Activated T-helper 1 cell treated with Interleukin-2 at 50 U/mL for 16 hours (primary cell): ENCODE measurements at places on chromosomes 13 and 19.

DNA sequence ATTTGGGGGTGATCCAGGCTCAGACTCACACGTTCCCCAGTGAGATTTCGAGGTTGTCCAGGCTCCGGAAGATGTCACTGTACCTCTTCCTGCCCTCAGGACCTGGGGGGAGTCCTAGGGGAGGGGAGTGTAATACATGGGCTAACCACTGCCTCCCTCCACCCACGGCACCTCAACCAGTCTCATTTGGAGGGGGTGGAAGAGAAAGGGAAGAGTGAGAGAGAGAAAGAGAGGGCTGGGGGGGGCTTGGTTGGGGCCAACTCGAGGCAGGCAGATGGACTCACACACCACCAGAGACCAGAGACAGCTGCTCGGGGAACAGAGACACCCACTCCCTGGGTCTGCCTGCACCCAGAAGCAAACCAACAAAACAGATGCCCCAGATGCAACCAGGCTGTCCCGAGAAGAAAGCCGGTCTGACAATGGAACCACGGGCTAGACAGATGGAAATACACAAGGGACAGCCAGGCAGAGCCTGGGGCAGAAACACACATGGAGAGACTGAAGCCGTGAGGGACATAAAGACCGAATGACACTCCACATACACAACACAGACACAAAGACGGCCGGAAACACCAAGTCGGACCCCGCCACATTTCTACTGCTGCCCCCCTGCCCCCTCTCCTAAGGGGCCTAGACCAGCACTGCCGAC lies 825 bp downstream of the GMIP start:
- no peak for DNase-seq

DNA sequence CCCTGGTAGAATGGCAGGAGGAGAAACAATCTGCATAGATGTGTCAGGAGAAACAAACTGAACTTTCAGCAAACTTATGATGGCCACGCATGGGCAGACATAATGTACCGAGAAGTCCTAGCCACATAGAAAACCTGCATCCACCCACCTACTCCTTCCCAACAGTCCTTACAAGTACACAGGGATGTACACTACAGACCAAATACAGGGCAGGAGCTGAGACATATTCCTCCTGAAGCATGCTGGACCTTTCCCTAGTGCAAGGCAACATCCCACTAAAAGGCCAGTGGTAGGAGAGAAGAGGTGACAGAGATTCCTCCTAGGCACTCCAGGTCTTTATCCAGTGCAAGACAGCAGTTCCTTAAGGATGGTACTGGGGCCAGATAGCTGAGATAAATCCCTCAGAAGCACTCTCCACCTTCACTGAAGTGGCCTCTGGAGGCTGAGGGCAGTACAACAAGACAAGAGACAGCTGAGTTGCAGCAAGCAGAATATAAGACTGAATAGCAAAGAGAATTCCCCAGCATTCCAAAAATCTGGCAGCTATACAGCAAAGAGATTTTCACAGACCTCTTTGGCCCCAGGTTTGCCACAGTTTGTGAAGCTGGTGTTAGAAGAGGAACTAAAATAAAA lies 18.3 kb downstream of the VWA8 start:
- no peak for DNase-seq

GRCh38 chr13:28349371-28349770 lies 145.6 kb downstream of the FLT1 start:
- DNase-seq: no peak

DNA sequence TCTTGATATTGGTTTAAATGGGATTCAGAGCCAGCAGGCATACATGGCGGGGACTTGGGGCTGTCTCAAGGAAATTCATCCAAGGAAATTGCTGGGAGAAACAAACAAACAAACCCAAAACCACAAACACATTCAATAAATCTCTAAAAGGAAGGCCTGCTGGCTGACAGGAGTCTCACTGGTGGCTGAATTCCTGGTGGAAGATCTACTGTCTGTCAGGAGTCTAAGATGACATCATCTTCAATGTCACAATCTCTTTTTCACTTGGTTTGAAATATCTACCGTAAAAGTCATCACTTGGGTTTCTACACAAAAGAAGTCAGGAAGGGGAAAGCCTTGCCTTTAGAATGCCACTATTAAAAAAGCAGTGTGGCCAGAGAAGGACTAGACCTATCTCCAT lies 87.9 kb downstream of the KLF5 start:
- DNase-seq: no peak

DNA sequence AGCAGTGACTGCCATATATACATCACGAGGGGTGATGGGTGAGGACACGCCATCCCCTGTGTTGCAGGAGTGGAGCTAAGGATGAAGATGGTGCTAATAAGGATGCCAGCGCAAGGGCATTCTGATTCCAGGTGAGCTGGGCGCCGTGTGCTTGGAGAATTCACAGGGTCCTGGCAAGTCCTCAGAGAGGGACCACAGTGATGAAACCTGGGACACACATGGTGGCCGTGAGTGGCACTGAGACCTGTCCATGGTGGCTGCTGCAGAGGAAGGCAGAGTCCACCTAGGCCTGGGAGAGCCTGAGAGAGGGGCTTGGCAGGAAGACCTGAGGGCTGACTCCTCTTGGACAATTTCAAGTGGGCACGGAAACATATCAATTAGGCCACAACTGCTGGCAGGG lies 65.2 kb downstream of the RFX2 start:
- DNase-seq: no peak

DNA sequence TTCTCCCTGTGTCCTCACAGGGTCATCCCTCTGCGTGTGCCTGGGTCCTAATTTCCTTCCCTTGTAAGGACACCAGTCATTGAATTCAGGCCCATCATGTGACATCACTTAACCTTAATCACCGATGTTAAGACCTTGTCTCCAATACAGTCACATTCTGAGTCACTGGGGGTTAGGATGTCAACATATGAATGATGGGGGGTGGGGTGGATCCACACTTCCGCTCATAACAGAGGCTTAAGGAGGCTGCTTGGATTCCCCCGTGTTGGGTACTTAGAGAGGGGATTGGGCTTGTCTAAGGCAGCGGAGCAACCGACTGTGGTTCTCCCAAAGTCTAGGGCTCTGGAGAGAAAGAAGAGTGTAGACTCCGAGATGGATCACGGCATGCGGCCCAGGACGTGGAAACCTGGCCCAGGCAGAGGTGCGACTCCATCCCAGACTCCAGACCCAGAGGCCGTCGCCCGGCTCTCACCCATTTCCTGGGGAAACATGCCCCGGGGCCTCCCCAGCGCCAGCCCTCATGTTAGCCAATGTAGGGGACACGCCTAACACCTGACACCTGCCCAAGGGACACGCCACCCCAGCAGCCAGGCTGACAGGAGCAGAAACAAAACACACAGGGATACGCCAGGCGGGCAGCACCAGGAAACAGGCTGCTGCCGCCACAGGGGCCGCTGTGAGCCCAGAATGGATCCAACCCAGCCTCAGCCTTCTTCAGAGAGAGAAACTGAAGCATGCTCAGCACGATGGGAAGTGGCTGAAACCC lies 17.1 kb upstream of the IGLON5 start:
- no peak for DNase-seq

DNA sequence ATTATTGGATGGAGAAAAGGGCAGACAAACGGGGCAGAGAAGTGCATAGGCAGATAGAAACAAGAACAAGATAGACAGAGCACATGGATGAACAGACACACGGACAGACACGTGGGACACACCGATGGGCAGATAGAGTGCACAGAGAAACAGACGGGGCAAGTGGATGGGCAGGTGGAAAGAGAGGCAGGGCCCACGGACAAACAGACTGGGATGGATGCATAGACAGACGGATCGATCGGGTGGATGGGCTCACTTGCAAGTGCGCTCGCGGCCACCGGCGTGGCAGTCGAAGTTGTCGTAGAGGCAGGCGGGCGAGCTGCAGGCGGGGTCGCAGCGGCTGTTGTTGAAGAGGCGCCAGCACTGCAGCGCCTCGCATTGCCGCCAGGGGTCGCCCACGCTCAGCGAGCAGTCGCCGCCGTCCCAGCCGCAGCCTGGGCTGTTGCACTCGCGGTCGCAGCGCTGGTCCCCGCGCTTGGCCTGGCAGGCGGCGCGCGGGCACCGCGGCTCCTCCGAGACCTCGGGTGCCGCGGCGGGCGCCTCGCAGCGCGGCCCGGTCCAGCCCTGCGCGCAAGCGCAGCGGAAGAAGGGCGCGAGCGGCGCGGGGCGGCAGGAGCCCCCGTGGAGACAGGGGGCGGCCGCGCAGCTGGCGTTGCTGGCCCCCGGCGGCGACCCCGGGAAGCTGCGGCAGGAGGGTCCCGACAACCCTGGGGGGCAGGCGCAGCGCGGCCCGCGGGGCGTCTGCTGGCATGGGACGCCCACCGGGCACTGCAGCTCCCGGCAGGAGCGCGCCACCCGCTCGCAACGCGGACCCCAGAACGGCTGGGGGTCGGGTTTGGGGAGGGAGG lies 23.3 kb downstream of the NOTCH3 start:
- DNase-seq: peak; percentile 72

- DNase-seq: no peak
Measured at GRCh38 chr19:18833141-18833476, 1.4 kb downstream of the UPF1 start.

DNA sequence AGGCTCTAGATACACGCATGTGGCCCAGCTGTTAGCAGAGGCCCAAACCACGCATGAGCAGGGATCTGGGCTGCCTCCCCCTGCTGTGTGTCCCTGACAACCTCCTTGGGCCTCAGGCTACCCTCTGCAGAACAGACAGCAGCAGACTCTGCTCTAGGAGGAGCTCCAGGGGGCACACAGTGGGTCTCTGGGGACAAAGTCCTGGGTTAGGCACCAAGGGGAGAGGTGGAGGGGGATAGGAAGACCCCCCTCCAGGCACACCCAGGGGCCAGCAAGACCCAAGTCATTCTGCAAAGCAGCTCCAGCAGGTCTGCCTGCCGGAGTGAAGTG lies 8.0 kb downstream of the TINCR start:
- DNase-seq: no peak

DNA sequence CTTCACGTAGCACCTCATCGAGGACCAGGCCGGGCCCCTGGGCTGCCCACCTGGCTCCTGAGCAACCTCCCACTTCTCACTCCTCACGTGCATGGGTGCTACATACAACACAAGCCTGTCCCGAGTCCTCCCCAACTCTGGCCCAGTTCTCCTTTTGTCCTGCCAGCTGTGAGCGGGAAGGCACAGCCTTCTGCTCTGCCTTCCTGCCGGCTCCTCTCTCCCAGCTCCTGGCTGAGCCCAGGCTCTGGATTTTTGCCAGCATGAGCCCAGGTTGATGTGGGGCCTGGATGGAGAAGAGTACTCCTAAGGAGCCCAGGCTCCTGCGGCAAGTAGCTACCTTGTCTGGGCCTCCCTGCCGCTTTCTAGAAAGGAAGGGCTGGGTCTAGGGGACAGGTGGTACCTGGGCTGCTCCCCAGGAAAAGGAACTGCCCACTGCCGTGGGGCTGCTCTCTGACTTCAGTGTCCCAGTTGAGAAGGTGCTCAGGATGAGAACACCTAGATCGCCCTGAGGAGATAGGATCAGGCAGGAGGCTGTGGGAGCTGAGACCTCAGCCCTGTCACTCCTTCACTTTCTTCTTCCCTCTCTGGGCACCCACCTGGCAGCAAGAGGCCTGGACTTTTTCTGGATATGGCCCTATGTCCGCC lies 23.6 kb downstream of the LYL1 start:
- no peak for DNase-seq

GRCh38 chr13:67967031-67967430 lies 736.9 kb upstream of the PCDH9 start:
- no peak for DNase-seq

DNA sequence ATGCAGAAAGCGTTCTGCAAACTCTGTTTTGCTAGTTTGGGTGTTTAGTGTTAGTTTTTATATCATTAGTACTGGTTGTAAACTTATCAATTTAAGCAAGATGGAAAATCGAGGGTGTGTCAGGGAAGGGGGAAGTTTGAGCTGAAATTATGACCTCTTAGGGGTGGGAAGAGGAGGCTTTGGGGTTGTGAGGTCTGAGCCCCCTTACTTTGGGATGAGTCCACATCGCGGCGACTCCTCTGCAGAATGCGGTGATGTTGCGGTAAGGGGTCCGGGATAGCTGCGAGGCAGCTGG lies 743 bp upstream of the NDUFS7 start:
- no peak for DNase-seq

DNA sequence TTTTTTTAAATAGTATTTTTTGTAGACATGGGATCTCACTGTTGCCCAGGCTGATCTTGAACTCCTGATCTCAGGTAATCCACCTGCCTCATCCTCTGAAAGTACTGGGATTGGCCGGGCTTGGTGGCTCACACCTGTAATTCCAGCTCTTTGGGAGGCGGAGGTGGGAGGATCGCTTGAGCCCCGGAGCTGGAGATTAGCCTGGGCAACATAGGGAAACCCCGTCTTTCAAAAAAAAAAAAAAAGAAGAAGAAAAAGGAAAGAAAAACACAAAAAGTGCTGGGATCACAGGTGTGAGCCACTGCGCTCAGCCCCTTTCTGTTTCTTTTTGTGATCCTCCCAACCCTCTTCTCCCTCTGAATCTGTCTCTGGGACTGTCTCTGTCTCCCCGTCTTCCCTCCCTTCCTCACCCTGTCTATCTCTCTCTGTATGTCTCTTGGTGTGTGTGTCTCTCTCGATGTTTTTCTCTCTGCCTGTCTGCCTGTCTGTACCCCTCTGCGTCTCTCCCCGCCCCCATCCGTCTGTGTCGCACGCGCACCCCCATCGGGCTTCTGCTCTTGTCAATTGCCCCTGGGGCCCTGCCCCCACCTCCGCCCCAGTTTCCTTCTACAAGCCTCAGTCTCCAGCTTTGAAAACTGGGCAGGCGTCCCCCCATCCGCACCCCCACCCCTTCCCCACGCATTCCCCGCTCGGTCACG lies 540 bp upstream of the ZFP36 start:
- DNase-seq: peak; percentile 77

GRCh38 chr13:34076943-34077703 lies 259.2 kb downstream of the RFC3 start:
- DNase-seq: no peak

GRCh38 chr13:26949701-26950502 lies 189.3 kb upstream of the GPR12 start:
- DNase-seq: no peak

DNA sequence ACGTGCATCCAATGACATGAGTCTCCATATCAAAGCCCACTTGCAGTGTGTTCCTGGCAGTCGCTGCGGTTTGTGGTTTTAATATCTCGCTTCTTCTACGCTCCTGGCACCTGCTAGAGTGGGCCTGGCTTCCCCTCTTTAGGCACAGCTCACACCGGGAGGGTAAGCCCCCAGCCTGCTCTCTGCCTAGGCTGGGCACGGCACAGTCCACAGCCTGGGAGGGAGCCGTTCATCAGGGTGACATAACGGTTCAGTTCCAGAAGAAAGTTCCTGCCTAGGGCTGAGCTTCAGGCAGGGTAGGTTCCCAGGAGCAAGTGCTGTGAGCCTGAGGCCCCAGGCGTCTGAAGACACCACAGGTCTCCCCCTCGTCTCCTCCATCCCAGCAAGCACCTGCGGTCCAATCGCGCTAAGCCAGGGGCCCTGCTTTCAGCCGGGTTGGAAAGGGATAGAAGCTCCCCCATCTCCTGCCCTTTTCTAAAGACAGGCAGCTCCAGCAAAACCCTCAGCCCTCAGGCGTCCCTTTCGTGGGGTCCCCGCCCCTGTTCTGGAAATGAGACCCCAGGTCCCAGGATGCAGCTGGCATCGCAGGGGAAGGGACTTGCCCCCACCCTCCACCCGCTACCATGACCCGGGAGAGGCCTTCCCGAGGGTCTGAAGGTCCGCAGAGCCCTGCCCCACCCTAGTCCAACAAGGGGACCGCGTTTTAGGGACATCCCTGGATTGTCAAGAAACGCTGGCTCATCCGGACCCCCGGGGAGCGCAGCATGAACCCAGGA lies 121.6 kb upstream of the ZNF507 start:
- no peak for DNase-seq
